ENCODE measurements at places on chromosomes 5 and 9. TPM values are rescaled to one million over a fixed set of nuclear protein-coding genes. Genes with fewer than 3 reads are reported as not detected.

- DNase-seq = peak; percentile 85
Measured at GRCh38 chr5:91281401-91281800, 101.7 kb downstream of the ARRDC3 start.

CNTFR gene
- not detected for total RNA-seq

SLF1 gene
- 7.5 TPM for total RNA-seq

DNA sequence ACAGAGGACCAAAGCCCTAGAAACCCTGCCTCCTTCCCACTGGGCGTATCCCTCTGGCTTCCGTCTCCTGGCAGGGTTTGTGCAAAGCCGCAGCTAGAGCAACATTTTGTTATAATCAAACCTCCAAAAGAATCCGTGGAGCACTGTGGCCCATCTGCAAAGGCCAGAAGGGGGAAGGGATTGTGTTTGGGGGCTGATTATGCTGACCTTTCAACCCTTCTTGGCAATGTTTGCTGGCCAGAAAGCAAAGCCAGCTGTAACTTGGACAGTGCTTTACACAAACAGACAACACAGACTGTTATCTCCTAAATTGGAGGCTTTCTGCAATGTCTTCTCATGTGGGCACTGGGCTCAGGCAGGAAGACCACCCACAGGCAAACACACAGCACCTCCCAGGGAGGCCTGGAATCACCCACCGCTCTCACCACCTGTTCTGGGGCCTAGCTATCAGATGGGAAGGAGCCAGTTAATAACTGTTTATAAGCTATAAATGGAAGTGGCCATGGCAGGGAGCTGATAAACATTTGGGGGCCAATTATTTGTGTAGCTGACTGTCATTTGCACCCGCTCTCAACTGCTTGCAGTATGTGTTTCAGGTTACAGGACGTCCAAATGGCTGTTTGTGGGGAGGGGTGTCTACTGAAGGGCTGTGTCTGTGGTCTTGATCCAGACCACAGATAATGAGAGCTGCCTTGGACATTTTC is 121.6 kb upstream of the ERCC6L2 start:
- DNase-seq = no peak

DNA sequence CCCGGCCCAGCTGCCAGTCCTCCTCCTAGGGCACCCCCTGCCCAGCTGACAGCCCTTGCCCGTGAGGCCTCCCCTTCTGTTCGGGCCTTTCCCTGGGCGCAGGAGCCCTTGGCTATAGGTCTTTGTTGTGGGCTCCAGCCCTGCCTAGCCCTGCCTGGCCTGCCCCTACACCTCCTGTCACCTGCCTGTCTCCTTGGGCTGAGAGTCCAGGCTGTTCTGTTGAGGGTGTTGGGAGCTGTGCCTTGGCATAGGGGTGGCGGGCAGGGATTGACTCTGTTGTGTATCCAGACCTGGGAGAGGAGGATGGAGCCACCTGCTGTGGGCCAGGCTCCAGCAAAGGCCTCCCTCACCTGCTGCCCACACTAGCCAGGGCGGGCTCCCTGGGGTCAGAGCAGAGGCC is 11.6 kb downstream of the FCN2 start:
- DNase-seq = no peak

RAD1 gene
- 21.5 TPM for total RNA-seq

EXOSC2 gene
- total RNA-seq = 48.6 TPM
